ENCODE measurements at places on chromosomes 2 and 18.

GRCh38 chr2:128362889-128363228 is 44.2 kb upstream of the HS6ST1 start:
- peak; percentile 77 for DNase-seq

DNA sequence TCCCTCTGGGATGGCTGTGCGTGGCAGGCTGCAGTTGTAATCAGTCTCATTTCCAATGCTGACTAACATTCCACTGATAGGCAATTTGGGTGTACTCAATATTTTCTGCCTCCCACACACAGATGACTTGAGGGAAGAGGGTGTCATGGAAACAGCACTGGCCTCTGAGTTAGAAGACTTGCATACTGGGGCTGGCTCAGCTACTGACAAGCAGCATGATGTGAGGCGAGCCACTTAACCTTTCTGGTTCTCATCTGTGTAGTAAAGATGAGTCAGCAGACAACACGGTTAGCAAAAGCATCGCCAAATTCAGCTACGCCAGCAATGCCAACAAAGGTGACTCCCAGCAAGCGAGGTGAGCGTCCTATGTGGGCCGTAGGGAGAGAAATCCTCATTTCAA is 73.5 kb downstream of the COLEC12 start:
- DNase-seq: peak; percentile 45

DNA sequence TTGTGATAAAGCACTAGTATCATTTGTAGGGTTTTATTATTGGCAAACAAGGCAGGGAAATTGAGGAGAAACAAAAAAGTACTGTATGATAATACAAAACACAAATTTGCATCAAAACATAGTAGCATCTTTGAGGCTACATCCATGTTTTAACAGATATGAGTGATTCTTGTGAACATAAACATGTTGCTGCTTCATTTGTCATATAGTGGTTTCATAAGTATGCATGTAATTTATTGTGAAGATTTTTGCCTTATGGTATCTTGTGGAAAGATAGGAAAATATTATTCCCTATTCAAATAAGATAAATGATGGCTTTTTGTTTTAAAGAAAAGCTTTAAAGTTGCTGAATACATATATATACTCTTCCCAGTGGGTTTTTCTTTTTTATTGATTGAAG is 60.3 kb downstream of the VRK2 start:
- DNase-seq: no peak

- DNase-seq: no peak
Measured at GRCh38 chr2:209570194-209570593, 146.3 kb downstream of the MAP2 start.

GRCh38 chr2:215105607-215106354 is 32.6 kb downstream of the ABCA12 start:
- peak; percentile 87 for DNase-seq

- no peak for DNase-seq
Measured at GRCh38 chr2:100956081-100956480, 46.0 kb upstream of the RPL31 start.

DNA sequence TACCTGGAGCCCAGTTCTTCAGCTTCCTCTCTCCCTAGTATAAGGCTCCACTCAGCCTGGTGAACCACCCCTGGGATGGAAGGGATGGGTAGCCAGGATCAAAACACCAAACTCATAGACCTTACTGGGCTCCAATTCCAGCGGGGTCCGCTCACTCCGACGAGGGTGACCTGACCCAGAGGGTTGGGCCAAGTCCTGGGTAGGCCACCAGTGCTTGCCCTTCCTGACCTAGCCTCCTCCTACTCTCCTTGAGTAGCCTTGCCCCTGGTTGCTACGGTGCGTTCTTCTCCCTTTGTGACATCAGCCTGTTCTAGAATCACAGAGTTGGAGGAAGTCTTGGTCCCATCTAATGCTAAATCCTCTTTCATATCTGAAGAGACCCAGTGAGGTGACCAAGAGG is 537 bp upstream of the STAT4 start:
- DNase-seq: no peak

DNA sequence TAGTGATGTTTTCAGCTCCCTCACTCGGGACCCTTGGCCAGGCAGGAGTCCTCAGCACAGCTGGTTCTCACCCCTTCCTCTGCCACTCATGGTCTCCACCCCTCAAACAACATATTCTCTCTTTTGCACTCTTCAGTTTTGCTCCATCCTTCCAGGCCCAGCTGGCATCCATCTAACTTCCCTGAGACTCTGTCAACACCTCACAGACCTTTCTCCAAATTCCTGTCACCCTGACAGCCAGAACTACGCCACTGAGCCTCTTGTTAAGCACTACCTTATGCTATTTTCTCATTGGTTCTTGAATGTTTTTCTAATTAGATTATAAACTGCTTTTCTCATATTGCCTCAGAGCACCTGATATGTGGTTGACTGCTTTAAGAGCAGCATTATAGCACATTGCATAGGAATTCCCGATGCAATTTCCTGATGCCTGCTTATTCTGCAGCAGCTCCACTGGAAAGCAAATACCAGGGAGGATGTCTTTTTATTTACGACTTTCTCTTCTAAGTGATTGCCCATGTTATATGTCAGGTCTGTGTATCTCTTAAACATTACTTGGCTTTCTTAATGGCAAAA is 12.4 kb upstream of the INO80C start:
- no peak for DNase-seq

GRCh38 chr2:3301001-3301400 is 76.6 kb downstream of the EIPR1 start:
- no peak for DNase-seq

Data from M059J (cell line).